ENCODE measurements at places on chromosomes 5 and 9.

GRCh38 chr5:55998966-55999365 lies 4.2 kb upstream of the IL6ST start:
- no peak for DNase-seq

DNA sequence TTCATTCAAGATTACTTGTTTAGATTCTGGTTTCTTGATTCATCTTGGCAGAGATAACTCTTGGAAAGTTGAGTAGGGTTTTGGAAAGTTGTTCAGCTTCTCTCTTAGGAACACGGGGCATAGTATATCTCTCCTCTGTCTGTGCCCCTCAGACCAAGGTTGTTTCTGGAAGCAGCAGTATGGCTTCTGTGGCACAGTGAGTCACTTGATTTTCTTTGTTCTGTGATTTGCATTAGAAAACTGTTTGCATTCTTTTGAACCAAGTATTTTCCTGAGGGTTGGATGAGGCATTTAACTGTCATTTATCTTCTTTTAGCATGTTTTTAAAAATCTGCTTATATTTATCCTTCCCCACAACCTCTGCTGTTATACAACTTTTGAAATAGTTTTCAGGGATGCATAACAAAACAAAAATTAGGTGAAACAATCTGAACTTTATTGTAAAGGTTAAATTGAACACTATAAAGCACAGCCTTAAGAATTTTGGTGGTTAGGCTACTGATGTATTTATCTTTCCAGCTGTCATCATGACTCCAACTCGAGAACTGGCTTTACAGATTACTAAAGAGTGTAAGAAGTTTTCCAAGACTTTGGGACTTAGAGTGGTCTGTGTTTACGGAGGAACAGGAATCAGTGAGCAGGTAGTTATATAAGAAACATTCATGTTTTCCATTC lies 26.5 kb downstream of the DDX46 start:
- DNase-seq: no peak

- no peak for DNase-seq
Observed at GRCh38 chr9:121125590-121125989, 50.8 kb downstream of the CNTRL start.

GRCh38 chr5:148788636-148789035 lies 37.8 kb upstream of the ADRB2 start:
- DNase-seq: no peak

DNA sequence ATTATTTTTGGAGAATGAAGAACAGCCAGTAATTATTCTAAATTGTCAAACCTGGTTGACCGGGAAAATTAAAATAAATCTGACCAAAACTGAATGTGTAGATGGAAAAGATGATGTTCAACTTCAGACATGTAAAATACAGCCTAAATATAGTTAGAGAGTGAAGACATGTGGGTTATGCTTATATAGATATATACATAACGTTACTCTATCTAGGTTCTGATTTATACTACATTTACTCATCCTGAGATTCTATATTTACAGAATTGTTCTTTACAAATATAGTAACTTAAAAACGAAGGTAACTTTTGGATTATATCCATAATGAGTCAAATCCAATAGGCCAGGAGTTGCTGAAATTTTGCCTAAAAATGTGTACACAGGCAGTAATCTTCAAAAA lies 20.8 kb upstream of the THG1L start:
- no peak for DNase-seq

- DNase-seq: no peak
Observed at GRCh38 chr5:58746321-58746720, 163.4 kb downstream of the RAB3C start.

DNA sequence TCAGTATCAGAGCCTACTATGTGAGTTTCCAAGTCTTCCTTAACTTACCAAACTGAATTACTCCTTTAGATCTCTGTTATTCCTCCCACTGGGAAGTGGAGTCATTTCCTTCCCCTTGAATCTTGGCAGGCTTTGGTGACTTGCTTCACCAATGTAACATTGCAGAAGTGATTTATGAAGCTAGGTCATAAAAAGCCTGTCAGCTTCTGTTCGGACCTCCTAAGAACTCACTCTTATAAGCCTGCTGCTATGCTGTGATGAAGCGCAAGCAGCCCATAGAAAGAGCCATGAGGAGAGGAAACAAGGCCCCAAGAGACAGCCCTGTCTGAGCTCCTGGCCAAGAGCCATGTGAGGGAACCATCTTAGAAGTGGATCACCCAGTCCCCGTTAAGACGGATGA lies 14.2 kb upstream of the FOXB2 start:
- DNase-seq: no peak

DNA sequence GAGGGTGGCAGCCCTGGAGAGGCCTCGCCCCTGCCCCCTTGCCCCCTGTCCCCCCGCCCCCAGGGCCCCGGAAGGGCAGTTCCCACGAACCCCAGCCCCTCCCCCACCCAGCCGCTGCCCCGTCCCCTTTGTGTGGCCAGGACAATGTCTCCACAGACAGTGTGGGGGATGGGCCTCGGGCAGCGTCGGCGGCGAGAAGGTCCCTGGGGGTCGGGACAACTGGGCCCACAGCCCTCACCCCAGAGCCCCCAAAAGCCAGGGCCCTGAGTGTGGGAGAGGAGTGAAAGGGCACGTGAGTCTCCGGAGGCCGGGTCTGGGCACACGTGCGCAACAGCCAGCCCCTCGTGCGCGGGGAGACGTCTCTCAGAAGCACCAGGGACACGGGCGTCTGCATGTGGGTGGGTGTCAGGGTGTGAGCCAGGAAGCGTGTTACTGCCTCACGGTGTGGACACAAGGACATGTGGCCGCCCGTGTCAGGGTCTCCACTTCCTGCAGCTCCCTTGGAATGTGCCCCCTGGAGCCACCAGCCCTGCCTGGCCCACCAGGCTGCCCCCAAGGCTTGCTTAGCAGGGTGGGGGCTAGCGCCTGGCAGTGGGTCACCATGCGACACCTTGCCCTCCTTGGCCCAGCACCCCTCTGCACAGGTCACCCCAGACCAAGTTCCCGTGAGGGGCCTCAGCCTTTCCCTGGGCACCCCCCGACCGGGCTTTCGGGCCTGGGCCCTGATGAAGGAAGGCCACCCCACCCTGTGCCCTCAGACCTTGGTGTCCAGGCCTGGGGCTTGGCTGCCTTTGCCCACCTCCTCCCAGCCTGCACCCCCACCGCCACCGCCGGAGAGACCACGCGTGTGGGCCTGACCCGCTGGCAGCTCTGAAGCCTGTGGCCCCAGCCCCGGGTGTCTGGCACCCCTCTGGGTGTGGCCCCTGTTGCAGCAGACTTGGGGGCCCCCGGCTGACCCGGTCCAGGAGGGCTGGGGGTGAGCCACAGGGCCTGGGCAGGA lies 12.8 kb upstream of the NRARP start:
- peak; percentile 28 for DNase-seq

DNA sequence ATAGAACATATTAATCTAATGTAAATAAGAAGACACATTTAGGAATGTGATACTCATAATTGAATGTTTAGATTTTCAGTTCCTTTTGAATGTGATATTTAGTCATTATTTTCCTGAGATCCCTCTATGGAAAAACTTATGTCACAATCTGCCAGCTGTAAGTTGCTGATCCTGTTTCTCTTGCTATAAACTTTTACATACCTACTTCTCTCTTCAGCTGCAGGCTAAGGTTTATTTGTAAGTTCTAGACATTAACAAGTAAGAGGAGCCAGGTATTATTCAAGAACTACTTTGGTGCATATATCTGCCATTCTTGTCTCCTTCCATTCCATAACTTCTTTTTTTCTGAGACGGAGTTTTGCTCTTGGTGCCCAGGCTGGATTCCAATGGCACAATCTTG lies 462.4 kb downstream of the PRR16 start:
- no peak for DNase-seq

- peak; percentile 70 for DNase-seq
Observed at GRCh38 chr5:177446200-177447065, at the start of gene PRR7. Gene PRR7, plus strand, starts transcription at chr5:177446814. Its CDS starts 8,254 bp downstream, at chr5:177455068.

GRCh38 chr9:18456624-18457237 lies 17.2 kb upstream of the ADAMTSL1 start:
- DNase-seq: no peak

DNA sequence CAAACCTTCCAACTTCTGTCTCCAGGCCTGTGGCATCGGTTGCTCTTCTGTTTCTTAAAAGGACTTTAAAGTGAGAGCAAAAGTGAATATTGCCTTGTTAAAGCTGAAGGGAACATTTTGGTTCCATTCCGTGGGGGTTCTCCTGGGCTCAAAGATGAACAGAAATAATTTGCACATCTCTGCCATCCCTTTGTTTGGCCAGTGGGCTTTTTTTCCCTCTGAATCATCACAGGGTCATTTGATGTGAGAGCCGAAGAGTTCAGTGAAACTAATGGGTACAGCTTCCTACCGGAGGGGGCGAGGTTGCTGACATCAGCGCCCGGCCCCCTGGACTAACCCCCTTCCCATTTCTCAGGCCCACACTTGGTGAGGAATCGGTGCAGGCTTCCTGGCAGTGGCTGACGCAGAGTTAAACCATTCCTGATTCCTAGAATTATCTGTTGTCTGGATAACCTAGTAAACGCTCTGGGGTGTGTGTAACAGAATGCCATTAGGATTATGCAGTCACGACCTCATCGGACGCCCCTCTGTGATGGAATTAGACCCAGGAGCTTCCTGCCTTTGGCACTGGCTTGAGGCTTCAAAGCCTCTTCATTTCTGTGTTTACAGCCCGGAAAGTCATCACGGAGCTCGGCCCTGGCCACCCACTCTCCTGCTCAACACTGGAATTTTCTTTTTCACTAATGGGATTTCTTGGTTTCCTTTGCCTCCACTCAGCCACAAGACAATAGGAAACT lies 61.6 kb upstream of the RPL26L1 start:
- DNase-seq: no peak

DNA sequence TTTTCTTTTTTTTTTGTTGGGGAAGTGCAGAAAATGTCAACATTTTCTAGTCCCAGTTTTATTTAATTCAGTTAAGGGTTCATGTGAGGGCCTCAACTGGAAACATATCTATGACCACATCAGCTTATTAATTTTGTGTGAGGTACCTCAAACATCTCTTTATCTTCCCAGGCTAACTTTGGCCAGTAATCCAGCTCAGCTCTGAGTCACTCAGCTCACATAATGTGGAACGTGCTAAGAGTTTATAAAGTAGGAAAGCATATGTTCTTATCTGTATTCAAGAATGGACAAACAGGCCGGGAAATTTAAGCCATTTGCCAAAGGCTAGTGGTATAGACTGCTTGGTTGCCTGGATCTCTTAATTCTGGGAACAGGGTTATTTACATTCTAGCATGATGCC lies 118.4 kb downstream of the INSYN2B start:
- no peak for DNase-seq

DNA sequence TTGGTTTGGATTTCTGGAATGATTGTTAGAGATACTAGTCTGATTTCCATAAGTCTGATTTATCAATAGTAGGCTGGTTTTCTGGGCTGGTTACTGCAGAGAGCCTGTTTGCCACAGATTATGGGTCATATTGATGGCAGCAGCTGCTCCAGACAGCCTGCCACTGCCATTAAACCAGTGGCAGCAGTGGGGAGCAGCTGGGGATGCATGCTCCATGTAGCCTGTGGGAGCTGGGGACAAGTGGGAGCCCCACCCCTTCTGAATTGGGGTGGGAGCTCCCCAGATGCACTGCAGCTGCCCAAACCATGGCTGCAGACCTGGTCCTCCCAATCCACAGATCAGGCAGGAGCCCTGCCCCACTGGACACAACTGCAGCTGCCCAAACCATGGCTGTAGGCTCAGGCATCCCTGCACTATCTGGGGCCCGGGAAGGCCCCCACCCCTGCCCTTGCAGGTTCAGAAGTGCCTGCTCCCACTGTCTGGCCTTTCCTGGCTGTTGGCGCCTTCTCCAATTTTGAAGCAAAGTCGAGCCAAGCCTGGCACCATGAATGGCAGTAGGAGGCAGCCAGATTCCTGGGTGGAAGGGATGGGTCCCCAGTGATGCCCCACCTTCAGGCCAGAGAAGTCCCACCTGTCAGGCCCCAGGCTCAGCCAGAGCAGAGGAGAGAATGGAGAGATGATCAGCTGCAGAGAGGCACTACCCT lies 402.9 kb upstream of the TYRP1 start:
- no peak for DNase-seq

- DNase-seq: no peak
Observed at GRCh38 chr5:73171495-73171894, 1.5 kb upstream of the TMEM174 start.

DNA sequence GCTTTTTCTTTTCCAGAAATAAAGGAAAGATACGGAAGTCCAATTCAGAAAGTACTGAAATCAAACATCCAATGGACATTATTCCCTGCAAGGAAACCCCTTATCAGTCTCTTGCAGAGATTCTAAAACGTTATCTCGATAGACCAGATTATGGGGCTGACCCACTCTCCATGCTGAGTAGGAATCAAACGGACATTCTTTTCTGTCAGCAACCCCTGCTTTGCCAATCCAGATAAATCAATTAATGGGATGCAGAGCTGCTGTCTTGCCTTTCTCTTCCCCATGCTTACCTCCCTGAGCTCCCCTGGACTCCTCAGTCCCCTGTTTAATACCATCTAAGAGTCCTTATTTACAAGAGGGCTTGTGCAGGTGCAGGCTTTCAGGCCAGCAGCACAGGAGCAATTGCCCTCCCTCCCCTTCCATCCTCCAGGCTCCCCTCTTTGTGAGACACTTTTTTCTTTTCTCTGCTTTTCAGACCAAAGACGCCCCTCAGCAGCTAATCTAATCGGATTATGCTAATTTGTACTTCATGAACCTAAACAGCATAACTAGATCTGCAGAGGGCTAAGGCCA lies 14.2 kb downstream of the TAL2 start:
- no peak for DNase-seq

GRCh38 chr5:171795381-171795780 lies 9.8 kb downstream of the SMIM23 start:
- no peak for DNase-seq

GRCh38 chr5:73448463-73449136 lies at the start of gene FOXD1:
Gene FOXD1, minus strand, starts transcription at chr5:73448777. Its CDS starts 415 bp downstream, at chr5:73448362.
- peak; percentile 53 for DNase-seq

GRCh38 chr5:94776167-94776566 lies 157.7 kb downstream of the SLF1 start:
- DNase-seq: no peak

GRCh38 chr9:120856700-120857099 lies 14.0 kb upstream of the PSMD5 start:
- no peak for DNase-seq

GRCh38 chr9:35529161-35529823 lies 39.4 kb downstream of the RUSC2 start:
- no peak for DNase-seq

DNA sequence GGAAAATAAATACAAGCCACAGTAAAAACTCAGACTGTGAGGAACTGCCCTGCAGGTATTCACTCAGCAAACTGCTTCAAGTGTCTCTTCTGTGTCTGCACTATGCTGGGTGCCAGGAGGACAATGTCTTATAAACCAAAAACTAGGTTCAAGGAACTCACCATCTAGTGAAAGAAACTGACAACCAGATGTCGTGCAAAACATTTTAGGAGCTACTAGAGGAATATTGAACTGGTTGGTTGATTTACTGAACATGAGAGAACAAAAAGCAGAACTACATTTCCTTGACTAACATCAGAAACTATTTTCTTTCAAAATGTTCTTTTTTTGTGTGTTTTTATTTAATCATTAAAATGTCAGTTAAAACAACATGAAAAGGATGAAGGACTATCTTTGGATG lies 35.2 kb downstream of the ZNF366 start:
- no peak for DNase-seq

- DNase-seq: no peak
Observed at GRCh38 chr5:33297760-33298216, 143.0 kb upstream of the TARS1 start.

Data from left cardiac atrium (tissue), 4 donors.